ENCODE measurements at places on chromosomes 11 and 22. TPM values are rescaled to one million over a fixed set of nuclear protein-coding genes. Genes with fewer than 3 reads are reported as not detected.

GRCh38 chr22:49764127-49764581 lies 63.5 kb downstream of the BRD1 start:
- DNase-seq: no peak

DNA sequence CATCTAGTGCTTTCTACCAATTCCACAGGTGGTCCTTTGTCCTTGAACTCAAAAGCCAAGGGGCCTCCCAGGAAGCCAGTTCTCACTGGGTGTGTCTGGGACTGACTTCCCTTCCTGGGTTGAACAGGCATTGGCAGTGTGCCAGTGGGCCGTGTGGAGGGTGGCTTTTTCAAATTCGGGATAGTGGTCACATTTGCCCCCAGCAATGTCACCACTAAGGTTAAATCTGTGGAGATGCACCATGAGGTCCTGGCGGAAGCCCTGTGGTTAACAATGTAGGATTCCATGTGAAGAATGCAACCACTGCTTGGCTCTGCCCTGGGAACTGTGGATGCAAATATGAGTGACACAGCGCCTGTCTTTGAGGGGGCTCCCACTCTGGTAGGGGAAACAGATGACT lies 53.2 kb upstream of the MTNR1B start:
- no peak for DNase-seq

Gene VSTM5
- total RNA-seq: 0.36 TPM

DNA sequence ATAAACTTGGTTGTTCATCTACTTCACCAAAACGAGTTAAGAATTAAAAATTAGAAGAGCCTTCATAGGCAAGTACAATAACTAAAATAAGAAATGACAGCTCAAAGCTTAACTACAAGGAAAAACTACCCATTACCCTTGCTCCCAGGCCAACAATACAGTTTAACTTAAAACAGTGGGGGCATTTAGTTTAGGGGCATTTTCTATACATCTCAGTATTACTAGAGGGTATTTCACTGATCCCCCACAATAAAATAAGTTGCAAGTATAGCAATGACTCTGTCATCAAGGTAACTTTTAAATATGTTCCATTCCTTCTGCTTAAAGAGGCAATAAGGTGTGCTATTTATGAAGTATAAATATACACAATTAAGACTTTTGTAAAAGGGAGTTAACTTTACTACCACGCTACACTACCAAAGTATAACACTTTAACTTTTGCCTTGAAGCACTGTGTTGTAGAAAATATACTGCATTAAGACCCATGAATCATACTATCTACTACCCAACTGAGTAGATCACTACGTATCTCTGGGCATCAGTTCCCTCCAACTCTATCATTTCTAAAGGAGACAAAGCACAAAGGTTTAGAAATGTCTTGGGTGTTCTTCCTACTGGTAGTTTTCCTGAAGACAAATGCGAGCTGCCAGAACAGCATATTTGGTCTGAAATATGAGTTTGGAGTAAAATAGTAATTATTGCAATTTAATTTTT lies 29.8 kb downstream of the CHORDC1 start:
- no peak for DNase-seq

DNA sequence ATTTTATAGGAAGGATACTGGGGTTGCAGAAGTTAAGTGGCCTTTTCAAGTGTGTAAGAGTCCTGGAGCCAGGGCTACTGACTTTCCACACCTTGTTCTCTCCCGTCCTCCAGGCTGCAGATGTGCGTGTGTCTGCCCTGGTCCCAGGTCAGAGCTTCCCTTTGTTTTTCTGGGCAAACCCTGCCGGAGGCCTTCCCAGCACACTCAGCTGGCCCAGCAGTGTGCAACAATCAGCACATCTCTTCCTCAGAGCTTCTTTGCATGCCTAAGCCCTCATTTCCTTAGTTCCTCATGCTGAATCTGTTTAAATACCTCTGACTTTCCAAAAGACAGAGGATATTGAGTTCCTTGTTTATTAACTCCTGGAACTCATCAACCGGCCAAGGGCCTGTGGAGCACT lies 80.6 kb downstream of the KCNJ1 start:
- no peak for DNase-seq

DNA sequence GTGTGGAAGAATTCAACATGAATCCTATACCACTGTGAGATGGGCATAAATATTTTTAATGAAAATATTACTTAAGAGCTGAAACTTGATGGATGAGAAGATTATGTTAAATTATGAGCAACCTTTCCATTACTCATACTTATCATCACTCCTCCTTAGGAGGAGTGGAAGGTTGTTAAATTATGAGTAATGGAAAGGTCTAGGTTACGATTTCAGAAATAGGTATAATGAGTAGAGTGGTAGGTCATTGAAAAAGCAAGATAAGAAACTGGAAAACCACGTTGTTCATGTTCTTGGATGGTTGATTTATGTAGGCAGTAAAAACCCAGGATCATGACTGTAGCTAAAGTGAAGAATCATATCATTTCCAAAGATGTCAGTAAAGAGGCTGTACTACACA lies 973.2 kb upstream of the RAG2 start:
- no peak for DNase-seq

DNA sequence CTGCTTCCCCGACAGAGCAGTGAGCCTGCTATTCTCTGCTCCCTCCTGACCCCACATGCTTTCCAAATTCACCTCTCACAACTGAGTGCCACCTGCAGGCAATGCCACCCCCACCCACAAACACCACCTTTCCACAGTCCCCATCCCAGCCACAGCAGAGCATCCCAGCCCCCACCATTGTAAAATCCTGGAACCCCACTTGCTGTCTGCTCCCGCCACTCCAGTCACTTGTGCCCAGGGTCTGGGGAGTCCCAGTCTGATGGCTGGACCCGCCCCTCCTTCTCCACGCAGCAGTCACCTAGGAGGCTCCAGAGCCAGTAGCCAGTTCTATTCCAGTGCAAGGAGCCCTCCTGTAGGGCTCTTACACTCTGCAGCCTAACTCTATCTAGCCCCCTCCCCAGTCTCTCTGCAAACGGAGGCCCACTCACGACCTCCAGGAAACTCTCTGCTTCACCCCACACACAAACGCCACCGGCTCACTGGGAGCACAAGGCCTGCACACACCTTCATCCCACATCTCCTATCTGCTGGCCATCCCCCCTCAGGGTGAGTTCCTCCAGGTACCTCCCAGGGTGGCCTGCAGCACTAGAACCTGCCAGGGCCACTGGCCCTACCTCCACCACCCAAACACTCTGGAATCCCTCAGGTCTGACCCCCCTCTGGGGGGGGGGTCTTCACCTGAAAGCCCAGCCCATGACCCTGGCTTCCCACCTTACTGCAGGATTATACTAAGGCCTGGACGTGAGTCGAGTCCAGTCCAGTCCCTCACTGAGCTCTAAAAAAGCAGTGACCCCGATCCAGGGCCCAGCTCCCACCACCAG lies 1.4 kb downstream of the GNB1L start:
- no peak for DNase-seq

Gene RTN4R
- total RNA-seq: 0.28 TPM

- no peak for DNase-seq
Measured at GRCh38 chr11:635945-636510, 1.0 kb upstream of the DRD4 start.

GRCh38 chr22:21594865-21595452 lies 27.4 kb downstream of the UBE2L3 start:
- no peak for DNase-seq

- DNase-seq: peak; percentile 29
Measured at GRCh38 chr22:36077271-36077670, 48.6 kb upstream of the RBFOX2 start.

All from IMR-90 (cell line).